ENCODE measurements at places on chromosomes 11 and 22. TPM values are rescaled to one million over a fixed set of nuclear protein-coding genes. Genes with fewer than 3 reads are reported as not detected.
A peak's percentile ranks its signal among the peaks of the same experiment; 100 is the strongest.

LIPT2 gene
- 9.5 TPM for total RNA-seq

- no peak for DNase-seq
Observed at GRCh38 chr11:119982517-119983239, 155.2 kb downstream of the TRIM29 start.

ENTHD1 gene
- not detected for total RNA-seq

DNA sequence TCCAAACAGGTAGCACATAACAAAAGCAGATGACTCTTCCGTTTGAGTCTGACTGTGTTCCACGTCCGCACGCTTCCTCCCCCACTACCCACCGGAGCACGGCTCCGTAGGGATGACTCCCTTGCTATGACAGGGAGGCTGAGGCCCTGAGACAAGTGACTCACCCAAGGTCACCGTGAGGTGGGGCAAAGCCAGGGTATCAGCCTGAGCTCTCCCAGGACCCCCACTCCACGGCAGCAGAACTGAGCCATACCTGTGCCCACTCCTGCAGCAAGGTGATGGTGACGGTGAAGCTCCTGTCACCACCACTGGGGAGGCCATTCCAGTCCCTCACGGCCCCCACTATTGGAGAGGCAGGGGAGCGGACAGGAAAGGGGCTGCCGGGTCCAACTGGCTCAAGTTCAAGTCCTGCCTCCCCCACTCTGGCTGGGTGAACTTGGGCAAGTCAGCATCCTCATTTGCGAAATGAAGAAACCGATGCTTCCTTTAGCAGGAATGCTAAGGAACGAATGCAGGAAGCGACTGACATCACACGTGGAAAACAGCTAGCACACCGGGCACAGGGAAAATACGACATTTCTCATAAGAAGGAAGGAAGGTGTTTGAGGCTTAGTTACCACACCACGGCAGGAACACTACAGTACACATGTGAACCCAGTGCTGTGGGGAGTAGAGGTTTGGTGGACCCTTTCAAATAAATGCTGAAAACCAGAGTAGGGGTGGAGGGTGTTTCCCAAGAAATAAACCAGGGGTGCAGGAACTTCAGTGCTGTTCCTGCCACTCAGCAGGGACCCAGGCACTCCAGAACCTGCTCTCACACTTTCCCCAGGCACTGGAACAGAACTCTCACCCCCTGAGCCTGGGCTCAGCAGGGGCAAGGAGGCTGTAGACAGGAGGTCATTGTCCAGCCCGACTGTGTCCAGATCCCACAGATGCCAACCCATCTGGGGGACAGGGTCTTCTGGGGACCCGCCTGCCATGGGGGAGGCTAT, 32.4 kb upstream of the CBX7 start:
- no peak for DNase-seq

DNA sequence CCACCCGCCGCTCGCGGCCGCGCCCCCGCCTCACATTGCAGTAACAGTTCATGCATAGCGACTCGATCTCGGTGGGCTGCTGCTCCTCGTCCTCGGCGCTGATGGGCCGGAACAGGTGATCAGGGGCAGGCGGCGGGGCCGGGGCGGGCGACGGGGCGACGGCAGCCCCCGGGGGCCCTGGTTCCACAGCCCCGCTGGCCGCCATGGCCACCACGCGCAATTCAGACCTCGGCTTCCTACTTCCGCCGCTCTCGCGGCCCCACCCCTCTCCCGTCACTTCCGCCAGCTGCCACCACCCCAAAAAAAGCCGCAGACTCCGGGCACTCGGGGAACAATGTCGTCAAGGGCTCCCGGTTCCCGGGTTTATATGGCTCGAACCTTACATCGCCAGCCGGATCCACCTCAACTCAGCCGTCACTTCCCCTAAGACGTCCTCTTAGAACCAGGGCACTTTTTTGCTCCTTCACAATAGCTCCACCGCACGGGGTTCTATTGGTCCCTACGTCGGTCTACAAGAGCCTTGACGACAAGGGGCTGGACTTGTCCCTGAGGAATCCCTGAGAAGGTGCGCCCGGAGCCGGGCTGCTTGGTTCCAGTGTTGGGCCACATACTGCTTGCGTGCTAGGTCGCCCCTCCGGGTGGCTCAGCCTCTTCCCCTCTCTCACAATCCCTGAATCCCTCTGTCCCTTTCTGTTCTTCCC, at the start of gene ZPR1:
Gene ZPR1 (minus strand): TSS at position 238 of the 701 bp plus-strand sequence. CDS start 33 bp downstream, at position 205.
- peak; percentile 68 for DNase-seq

YAP1 gene
- total RNA-seq = 89.4 TPM

- DNase-seq = no peak
Observed at GRCh38 chr11:119469506-119469905, 46.5 kb upstream of the THY1 start.

GRCh38 chr22:26087816-26088215, 81.4 kb upstream of the SEZ6L start:
- no peak for DNase-seq

DNA sequence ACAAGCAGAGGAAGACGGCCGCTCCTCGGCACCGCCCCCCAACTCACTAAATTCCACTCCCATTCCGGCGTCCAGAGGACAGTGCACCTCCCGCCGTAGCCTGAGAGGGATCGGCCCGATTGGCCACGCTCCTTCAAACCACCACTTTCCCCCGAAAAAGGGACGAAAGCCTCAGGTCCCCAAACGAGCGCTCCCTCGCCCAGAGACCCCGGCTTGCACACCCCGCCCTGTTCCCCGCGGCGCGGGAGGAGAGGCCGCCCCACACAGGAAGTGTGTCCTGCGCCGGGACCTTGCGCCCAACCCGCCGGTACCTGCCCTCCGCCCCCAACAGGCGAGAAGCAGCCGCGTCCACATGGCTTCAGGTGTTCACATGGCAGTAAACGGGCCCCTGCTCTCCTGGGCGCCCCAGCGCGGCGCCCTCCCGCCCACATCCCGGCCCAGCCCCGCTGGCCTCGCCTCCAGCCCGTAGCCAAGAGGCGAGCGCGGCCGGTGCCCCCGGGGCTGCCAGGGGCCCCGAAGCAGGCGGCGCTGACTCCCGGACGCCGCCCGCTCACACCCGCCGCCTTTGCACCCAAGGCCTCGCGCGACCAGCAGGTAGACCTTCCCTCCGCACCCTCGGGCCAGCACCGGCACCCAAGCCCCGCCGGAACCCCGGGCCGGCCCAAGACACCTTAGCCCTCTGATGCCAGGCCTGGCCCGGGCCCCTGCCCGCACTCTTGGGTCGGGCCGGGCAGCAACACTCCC, 849 bp downstream of the TCF20 start:
- DNase-seq = no peak

All from gastrocnemius medialis (tissue), 4 donors.